ENCODE measurements at places on chromosomes 7 and 10.

DNA sequence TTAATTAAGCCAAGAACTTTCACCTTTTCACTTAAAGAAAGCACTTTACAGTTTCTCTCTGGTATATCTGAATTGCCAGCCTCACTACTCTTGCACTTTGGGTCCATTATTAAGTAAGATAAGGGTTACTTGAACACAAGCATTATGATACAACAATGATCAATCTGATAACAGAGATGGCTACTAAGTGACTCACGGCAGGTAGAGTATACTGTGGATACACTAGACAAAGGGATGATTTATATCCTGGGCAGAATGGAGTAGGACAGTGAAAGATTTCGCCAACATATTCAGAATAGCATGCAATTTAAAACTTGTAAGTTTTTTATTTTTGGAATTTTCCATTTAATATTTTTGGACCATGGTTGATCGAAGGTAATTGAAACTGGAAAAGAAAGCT is 34.3 kb upstream of the ITGB8 start:
- no peak for DNase-seq

DNA sequence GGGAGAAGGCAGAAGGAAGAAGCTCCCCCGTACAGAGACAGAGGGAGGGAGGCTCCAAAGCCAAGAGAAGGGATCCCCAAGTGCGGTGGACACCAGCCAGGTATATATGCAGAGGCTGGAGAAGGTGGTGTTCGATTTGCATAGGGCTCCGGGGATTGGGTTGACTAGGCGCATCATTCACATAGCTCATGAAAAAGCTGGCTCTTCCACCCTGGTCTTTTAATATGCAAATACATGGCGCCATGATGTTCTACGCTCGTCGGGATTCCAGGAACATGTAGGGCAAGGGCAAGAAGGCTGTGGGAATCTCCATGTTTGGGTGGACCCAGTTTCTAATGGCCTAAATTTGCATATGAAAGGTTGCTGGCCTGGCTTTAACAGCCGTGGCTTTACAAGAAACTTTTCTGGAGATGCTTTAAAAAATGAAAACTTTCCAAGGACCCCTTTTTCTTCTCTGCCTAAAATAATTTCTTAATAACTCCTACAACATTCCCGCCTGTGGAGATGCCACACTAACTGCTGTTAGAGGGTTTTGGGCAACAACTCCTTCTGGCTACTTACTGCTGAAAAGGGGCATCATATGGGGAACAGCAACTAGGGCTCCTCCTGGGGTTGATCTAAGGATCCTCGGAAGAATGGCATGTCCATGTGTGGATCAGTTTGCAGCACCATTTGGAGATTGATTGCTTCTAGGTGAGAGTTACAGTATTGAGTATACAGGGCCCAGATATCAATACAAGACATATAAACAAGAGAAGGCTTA is 28.3 kb downstream of the C1GALT1 start:
- DNase-seq = no peak

GRCh38 chr10:87617503-87617902 is 42.2 kb upstream of the PAPSS2 start:
- no peak for DNase-seq

GRCh38 chr10:121536310-121536913 is 61.8 kb downstream of the FGFR2 start:
- no peak for DNase-seq

- DNase-seq = no peak
These were observed 5.0 kb downstream of the TPK1 start for GRCh38 chr7:144830811-144831210.

GRCh38 chr10:10798102-10798863 is 219.4 kb upstream of the CELF2 start:
- DNase-seq = no peak

- DNase-seq = no peak
These were observed 11.6 kb downstream of the ZNF316 start for GRCh38 chr7:6648815-6649104.

DNA sequence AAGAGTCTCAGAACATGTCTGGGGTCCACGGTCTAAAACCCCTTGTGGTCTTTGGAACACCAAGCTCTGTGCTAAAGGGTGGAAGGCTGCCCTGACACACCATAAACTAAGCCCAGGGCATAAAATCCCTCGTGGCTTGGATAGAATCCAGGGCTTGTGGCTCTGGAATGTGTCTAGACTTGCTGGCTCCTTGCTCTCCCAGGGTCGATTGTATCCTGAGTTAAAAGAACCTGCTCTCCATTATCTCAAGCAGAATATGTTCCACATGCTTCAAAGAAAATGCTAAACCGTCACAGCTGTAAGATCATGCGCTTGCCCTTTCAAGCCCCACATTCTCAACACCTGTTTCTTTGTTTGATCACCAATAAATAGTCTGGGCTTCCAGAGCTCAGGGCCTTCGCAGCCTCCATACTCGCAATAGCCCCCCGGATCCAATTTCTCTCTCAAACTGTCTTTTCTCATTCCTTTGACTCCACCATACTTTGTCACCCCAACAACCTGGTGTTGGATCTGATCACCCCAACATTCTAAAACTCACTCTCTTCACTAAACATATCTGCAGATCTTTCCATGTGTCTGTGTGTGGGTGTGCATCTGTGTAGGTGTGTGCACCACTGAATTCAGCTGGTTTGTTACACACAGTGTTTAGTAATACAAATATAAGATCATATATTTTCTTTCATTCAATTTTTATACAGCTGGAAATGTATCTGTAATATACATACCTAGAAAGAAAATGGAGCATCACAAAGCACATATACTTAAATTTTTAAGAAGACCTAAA is 238.5 kb downstream of the ZMYND11 start:
- DNase-seq = no peak

DNA sequence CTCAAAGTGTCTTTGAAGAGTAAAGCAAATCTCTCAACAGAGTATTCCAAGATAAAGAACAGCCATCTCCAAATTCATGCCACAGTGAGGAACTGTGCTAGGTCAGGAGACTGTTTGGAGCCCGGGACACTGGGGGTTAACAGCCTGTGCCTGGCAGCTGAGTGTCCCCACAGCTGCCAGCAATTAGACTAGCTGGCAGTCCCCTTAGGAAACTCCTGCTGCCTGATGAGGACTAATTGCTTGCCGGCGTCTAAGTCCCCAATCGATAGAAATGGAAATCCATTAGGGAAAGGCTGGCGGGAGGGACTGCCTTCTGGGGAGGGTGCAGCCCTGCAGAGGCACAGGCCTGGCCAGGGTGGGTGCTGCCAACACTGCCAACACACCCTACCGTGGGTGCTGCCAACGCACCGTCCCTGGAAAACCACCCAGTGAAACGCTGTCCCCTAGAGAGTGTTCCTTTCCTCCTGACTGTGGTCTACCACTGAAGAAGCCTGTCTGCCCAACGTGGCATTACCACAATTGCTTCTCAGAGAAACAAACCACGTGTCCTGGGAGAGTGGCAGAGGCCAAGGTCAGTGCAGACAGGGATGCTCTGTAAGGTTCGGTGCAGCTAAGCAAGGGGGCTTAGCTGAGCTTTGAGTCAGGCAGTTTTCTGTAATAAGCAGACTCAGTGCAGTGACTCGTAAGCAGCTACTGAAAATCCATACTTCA is 60.8 kb downstream of the XRCC2 start:
- no peak for DNase-seq

DNA sequence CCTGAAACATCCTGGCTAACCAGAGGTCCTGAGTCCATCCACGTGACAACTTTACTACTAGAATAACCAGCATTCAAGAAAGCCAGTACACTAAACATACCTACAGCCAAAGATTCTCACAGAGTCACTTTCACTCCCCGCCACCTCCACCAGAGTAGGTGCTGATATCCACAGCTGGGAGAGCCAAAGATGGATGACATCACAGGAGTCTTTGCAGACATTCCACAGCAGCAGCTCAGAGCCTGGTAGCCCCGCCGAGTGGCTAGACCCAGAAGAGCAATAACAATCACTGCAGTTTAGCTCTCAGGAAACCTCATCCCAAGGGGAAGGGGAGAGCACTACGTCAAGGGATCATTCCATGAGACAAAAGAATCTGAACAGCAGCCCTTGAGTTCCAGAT is 13.5 kb upstream of the ADAM22 start:
- DNase-seq = no peak

DNA sequence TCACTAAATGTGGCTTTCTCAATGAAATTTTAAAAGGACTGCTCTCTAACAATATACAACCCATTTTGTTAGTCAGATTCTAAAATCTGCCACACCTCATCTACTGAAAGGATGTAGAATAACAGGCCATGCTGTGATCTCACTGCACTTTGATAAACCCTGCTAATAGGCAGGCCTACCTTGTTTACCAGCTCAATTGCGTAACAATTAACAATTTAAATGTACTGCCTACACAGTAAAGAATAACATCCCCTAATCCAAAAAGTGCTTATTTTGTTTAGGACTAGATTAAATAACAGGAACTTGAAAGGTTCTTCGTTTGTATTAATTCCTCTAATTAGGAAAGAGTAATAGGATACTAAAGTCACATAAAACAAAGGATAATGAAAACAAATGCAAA is 4.5 kb downstream of the SRI start:
- DNase-seq = no peak

DNA sequence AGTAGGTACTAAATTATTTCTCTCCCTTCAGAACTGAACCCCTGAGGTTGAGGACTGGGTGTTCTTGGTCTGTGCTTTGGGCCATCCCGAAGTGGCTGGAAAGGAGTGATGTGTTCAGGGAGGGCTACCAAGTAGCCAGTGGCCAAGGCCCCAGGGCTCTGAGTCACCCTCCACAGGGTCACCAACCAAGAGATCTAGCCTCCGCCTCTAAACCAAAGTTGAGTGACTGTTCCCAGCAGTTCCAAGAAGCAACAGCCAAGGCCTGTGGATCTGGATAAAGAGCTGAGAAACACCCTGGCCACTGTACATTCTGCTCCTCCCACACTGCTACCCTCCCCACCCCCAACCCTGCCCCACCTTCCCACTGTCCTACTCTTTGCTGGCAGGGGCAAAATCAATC is 35.5 kb upstream of the KCNMA1 start:
- DNase-seq = no peak

DNA sequence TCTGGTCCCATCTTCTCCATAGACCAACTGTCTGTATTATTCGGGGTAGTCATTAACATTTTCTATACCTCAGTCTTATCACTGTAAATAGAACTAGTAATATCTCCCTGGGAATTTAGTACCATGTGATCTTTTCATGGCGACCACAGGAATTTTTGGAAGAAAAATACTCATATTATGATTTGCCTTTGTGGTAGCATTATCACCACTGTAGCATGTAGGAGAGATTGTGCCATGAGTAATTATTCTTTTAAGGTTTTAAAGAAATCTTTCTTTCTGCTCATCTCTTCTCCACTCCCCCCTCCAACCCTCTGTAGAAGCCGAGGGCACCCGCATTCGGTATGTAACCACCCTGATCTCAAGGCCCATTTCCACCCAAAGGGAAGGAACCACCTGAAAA is 25.0 kb downstream of the ZNF365 start:
- DNase-seq = no peak

GRCh38 chr7:140686921-140687320 is 9.6 kb upstream of the NDUFB2 start:
- no peak for DNase-seq

DNA sequence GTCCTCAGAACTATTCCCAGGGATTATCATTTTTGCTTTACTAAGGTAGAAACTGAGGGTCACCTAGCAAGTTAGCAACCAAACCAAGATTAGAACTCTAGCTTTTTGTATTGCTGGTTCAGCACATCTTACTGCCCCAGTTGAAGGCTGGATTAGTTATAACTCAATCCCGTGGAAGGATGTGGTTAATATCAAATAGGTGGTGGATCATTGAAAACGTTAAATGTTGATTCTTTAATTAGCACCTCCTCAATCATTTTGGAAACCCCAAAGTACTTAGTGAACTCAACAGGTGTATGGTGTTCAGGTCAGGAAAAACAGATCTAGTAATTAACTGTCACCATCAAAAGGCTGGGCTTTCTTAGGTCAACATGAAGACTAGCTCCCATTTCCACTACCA is 152.4 kb downstream of the ARID5B start:
- no peak for DNase-seq

DNA sequence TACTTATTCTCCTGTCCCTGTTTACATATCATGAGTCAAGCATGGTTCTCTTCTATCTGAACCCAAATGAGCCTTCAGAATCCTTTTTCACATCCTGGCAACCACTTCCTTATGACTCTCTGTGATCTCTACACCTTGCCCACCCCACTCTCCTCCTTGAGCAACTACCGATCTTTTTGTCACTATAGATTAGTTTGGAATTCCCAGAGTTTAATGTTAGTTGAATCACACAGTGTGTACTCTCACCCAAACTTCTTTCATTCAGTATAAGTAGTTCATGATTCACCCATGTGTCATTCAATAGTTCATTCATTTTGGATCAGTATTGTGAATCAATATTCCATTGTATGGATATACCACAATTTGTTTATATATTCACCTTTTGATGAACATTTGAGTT is 55.3 kb downstream of the TFAM start:
- no peak for DNase-seq

- DNase-seq = no peak
These were observed 94.3 kb upstream of the FRMD4A start for GRCh38 chr10:14425034-14425433.

DNA sequence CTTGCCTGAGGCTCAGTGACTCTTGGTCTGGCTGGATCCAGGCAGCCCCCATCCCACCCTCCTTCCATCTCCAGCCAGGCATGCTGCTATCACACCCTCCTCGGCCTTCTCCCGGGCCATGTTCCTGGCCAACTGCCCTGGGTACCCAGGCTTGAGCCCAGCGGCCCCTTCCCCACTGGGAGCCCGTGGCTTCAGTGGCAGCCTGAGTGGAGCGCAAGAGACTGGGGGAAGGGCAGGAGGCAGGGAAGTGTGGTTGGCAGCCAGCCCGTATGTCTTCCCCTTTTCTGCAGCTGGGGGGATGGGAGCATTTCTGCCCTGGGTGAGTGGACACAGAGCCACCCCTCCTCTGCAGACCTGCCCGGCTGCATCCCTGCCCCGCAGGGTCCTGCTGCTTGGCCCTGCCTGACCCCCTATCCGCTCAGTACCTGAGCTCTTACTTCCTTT is 148.5 kb downstream of the ARHGAP22 start:
- no peak for DNase-seq

GRCh38 chr10:132538031-132538789 is 623 bp downstream of the INPP5A start:
- DNase-seq = peak; percentile 26

DNA sequence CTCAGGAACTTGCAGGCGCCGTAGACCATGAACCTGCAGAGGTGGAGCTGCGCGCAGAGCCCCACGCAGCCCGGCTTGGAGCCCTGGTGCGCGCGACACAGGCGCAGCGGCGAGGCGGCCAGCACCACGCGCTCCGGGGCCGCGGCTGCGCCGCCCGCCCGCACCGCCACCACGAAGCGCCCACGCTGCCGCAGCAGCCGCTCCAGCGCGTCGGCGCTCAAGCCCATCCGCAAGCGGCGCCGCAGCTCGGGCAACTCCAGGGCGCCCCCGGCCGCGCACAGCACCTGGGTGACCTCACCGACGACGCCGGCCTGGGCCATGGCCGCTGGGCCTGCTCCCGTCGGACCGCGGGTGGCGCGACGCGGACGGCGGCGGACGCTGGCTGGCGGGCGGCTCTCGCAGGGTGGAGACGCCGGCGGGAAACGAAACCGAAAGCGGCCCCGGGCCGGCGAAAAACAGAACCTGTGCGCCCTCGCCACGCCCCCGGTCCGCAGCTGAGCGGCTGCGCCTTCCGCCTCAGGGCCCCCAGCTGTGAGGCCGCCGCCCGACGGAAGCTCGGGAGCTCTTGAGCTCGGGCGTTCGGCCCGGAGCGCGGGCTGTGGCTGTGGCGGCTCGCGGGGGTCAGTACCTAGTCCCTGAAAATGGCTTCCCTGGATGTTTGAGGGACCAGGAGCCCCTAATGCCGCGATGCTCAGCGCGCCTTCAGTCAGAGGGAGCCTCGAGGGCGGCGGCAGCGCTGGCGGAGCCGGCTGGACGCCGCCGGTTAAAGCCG is at the start of gene PARP12:
TSS of gene PARP12 (minus strand) at position 424 of the 772 bp plus-strand sequence. CDS start at position 320, 104 bp downstream.
- DNase-seq = peak; percentile 92

Data from stimulated activated naive CD8-positive, alpha-beta T cell treated with anti-CD3 and anti-CD28 coated beads, Interleukin-15, Interleukin-2, amounts not matched to agents 100 U/mL and 50 U/mL, for 24 hours (primary cell).